Dermis blood vessel endothelial cell (primary cell): ENCODE measurements at places on chromosomes 16 and 17. TPM values are rescaled to one million over a fixed set of nuclear protein-coding genes. Genes with fewer than 3 reads are reported as not detected.

C1QTNF1 gene
- total RNA-seq = 14.6 and 16.9 TPM in 2 replicates

TK1 gene
- total RNA-seq = 98.7 and 170 TPM in 2 replicates

SMPD3 gene
- total RNA-seq = 0.14 and 0.17 TPM in 2 replicates

PERCC1 gene
- total RNA-seq = not detected in 2 replicates

CETP gene
- total RNA-seq = 10.9 and 11.4 TPM in 2 replicates

PIRT gene
- not detected in 2 replicates for total RNA-seq
